Renal cortical epithelial cell (primary cell): ENCODE measurements at places on chromosomes 1 and 21.

DNA sequence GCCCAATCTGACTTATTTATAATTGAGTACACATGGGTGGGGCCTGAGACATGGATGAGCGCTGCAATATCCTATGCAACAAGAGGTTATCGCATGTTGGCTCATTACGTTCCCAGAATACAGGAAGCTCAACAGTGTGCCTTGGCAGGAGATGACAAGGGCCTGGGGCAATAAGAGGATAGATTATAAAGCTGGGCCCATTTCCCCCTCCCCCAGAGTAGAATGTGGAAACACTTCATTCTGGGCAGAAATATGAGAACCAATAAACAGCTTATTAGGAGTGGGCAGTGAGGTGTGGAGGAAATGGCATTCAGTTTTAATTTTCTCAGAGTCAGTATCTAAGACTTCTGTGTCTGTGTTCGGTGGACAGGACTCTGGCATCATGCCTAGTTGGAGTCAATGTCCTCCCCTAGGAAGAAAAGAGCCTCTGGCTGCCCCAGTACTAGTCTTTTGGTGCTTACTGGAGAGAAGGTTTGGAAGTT is 92.8 kb downstream of the PIK3R3 start:
- DNase-seq: peak; percentile 60

DNA sequence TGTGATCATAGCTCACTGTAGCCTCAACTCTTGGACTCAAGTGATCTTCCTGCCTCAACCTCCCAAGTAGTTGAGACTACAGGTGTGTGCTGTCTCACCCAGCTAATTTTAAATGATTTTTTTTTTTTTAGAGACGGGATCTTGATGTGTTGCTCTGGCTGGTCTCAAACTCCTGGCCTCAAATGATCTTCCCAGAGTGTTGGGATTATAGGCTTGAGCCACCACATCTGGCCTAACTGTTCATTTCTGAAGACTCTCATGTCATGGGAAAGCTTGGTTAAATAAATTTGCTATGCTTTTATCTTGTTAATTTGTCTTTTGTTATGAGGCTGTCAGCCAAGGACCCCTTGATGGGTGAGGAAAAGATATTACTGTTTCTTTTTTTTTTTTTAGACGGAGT is 134.0 kb downstream of the MIS18A start:
- no peak for DNase-seq

DNA sequence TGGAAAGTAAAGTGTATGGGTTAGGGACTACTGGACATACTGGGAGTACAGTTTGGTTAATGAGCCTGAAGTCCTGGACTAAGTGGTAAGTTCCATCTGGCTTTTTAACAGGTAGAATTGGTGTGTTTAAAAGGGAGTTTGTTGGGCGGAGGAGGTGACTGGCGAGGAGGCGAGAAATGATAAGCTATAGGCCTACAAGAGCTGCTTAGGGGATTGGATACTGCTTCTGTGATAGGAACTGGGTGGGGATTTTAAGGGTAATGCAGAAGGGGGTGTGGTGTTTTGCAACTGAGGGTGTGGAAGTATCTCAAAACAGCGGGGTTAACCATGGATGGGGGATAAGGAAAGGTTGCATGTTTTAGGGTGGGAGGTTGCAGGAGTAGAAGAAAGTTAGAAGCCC is 3.5 kb downstream of the ERVH48-1 start:
- DNase-seq: no peak

GRCh38 chr21:35754583-35754982 is 305.7 kb downstream of the SETD4 start:
- no peak for DNase-seq

DNA sequence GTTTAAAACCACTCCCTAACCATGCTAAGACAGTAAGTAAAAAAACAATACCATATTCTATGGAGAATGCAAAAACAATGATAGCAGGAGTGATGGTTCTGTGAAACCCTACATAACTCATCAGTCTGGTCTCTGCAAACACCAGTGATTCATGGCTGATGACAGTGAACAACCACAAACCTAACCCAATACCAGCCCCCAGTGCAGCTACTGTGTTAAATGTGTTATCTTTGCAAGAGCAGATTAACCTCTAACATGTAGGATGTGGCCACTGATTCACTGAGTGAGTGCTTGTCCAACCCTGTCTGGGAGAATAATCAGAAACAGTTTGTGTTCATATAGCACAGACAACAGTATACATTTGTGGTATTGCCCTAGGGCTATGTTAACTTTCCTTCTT is 100.2 kb upstream of the COG2 start:
- peak; percentile 91 for DNase-seq
